Endothelial cell of coronary artery (primary cell): ENCODE measurements at places on chromosomes 11 and 22. TPM values are rescaled to one million over a fixed set of nuclear protein-coding genes. Genes with fewer than 3 reads are reported as not detected.

AMBRA1 gene
- total RNA-seq: 20.5 and 21.2 TPM in 2 replicates

MCHR1 gene
- total RNA-seq: 0.28 TPM in 1 of 2 replicates, not detected in the other

GPR83 gene
- total RNA-seq: 0.09 TPM in 1 of 2 replicates, not detected in the other

C11orf97 gene
- not detected in 2 replicates for total RNA-seq

VSIG10L2 gene
- not detected in 2 replicates for total RNA-seq
